ENCODE measurements at places on chromosomes 12 and 14. TPM values are rescaled to one million over a fixed set of nuclear protein-coding genes. Genes with fewer than 3 reads are reported as not detected.

Gene ENDOU
- total RNA-seq = not detected

Gene TRAFD1
- 11.6 TPM for total RNA-seq

Gene NFKBIA
- 116 TPM for total RNA-seq

Gene TAS2R7
- not detected for total RNA-seq

Gene CBLN3
- total RNA-seq = 1.5 TPM

Gene MANSC1
- 8.6 TPM for total RNA-seq

Gene ZNF10
- 4.1 TPM for total RNA-seq

Gene FAM181A
- total RNA-seq = not detected

Gene CERS5
- total RNA-seq = 8.7 TPM

Gene PZP
- total RNA-seq = 13.1 TPM

Gene CDK2
- 14.2 TPM for total RNA-seq

DNA sequence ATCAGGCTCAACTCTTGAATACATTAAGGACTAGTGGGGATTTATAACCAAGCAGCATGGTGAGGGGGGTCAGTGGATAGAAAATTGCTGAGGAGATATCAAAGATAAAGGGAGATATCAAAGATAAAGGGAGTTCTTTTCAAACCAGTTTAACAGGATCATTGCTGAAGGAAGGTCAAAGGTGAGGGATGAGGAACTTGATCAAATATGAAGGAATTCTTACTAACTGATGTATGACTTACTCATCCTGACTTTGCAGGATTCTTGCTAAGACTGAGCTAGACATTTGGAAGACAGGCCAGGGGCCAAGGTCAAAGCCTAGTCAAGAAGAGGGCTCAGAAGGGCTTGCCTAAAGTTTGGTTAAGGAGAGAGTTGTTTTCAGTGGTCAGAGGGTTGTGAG lies 4.8 kb downstream of the ABHD4 start:
- no peak for DNase-seq

GRCh38 chr12:120687578-120688289 lies 785 bp downstream of the MLEC start:
- no peak for DNase-seq

DNA sequence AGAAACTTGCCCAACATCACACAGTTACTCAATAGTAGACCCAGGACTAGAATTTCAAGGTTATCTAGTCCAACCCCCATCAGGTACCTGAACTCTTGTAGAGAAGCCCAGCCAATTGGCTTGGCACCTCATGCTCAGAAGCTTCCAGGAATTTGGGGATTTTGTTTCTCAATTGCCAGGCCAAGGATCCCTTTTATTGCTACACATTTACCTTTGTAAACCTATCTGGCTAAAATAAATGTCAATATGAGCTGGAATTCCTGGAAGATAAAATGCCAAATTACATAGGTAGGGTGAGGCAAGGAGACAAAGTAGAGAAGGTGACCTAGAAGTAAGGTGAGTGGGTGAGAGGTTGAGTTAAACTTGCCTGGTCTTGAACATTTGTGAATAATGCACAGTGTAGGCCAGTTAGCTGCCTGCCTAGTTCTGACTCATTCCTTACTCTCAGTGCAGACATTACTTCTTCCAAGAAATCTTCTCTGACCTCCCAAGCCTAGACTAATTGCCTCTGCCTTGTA lies 36.3 kb downstream of the SDR9C7 start:
- peak; percentile 85 for DNase-seq

DNA sequence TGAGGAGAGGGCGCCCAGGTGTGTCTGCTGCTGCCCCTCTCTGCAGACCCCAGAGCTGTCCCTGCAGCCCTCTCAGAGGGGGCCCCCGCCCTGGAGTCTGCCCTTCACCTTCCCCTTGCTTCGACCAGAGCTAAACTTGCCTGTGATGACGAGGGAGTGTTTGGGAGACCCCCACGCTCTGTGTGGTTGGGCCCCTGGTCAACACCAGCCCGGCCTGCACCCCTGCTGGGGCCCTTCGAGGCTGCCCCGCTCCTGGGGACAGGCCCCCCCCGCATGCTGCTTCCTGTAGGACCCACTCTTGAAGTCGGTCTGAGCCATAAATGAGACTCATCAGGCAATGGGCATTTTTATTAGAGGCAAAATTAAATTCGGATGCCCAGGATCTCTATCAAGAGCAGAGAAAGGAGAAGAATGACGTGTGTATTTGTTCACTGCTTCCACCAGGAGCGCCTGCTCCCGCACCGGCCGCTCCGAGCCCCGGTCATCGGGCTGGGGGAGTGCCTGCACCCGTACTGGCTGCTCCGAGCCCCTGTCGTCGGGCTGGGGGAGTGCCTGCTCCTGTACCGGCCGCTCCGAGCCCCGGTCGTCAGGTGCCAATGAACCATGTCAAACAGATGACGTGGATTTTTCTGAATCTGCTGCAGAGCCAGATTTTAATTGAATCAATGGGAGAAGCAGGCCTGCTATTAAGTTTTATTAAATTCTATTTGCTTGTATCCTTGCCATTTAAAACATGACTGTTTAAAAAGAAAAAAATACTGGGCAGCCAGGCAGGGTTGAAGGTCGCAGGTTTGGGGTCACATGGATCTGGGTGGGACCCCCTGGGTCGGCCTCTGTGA lies 47.7 kb downstream of the NOC4L start:
- no peak for DNase-seq

DNA sequence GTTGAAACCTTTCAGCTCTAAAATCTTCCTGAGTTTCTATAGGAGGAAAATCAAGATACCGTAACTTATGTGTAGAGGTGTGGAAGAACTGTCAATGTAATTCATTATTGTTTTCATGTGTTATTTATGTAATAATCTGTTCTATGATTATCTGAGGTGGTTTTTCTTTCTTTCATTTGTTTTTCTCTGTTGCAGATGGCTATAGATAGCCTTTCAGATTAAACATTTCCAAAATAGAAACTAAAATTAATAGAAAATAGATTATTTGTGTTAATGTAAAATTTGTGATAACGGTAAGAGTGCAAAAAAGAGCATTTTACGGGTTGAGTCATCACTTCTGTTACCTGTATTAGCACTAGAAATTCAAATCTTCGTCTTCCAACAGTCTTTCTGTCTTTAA lies 128.8 kb downstream of the SYNE2 start:
- DNase-seq = no peak

- DNase-seq = no peak
Observed at GRCh38 chr12:32828120-32828519, 68.5 kb downstream of the PKP2 start.

- no peak for DNase-seq
Observed at GRCh38 chr12:88993651-88994050, 358.6 kb downstream of the DUSP6 start.

DNA sequence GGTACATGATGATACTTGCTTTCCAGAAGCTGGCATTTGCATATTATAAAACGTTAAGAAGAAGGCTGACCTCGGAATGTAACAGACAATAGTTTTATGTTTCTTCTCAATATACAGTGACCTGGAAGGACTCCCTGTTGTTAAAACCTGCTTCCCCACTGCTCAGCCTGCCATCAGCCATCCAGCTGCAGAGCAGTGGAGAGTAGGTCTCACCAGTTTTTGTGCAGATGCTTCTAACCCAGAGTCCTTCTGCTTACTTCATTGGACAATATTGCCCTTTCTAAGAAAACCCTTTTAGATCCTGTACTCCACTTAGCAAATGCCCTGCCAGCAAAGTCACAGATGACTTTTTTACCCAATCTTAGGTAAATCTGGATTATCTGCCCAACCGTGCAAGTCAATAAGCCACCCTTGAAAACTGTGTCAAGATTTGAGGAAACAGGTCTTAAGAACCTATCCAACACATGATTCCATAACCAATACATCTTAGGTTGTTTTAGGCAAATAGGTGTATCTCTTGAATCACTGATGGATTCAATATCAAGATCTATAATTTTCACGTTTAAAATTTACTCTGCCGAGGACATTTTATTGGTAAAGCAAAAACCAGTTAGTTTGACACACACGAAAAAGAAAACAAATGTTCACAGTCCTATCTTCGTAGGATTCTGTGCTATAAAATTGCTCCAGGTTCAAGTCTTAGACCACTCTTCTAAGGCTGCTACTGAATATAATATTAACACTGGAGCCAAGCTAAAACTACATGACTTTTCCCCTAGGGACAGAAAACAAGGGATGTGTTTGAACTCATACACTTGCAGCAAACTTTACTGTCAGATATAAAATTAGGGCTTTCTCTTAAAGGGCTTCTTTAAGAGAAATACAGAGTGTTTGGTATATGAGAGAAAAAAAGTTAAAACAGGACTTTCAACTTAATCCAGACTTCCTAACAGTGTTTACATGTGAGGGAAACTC lies 5.7 kb downstream of the PHLDA1 start:
- DNase-seq = no peak

GRCh38 chr14:100304825-100305323 lies 1.4 kb downstream of the SLC25A29 start:
- DNase-seq = no peak

GRCh38 chr14:81453166-81453766 lies 53.1 kb upstream of the STON2 start:
- DNase-seq = peak; percentile 60

DNA sequence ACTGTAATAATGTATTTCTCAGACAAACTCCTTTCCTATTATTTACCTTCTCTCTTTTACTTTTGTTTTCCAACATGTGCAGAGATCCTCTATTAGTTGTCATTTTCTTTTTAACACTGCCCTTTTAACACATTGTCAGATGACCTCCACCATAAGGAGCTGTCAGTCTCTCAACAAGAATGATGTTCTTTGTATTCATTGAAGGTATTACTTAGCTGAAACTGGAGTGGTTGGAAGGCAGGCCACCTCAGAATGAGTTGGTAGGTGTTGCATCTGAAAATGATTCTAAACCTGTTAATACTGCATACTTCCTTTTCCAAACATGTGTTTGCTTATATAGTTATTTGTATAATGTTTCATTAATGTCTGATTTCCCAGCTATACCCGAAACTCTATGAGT lies 16.9 kb downstream of the TMEM117 start:
- no peak for DNase-seq

DNA sequence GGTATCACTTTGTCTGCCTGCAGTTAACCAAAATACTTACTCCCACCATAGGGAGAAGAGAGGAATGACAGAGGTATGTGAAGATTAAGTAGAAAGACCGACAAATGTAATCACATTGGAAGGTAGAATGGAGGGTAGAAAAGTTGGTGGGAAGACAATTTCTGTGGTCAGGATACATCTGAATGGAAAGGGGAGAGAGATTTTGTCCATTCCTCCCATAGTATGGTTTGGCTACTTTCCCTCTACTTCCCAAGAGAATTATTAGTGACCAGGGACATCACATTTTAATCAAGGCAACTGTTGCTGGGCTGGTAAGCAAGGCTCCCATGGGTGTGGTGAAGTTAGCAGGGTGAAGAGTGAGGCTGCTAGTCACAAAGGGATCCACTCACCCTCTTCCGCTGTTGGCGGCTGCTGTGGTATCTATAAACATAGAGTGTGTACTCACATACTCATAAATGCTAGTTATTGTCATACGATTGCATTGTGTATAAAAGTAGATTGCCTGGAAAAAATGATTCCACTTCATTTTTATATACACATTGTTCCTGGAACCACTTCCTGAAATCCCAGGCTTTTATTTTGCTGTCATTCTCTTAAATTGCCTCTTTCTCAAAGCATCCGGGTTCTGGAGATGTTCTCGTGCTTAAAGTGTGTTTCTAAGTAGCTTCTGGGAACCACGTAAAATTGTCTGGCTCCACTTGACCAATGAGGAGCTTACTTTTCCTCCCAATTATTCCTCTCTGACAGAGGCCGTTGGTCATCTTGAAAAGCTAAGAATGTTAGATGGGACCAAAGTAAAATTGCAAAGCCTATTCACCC lies 413.1 kb downstream of the ZFP36L1 start:
- no peak for DNase-seq

GRCh38 chr14:55129428-55130195 lies 560 bp downstream of the LGALS3 start:
- DNase-seq = peak; percentile 71

GRCh38 chr14:87934185-87934584 lies 58.8 kb downstream of the GALC start:
- DNase-seq = no peak

DNA sequence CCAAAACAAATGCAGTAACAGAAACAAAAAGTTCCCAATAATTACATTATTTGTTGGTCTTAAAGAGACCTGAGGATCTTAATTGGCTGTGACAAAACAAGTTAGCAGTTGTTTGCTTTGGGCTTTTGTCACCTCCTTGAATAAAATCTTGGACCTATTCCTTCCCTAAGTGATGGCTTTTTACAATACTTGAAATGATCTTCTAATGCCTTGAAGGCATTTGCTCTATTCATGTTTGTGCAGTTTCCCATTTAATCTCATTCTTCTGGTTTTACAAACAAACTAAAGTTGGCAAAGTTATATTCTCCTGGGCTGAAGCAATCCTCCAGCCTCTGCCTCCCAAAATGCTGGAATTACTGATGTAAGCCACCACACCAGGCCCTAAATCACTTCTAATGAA lies 98.8 kb downstream of the OSBPL8 start:
- no peak for DNase-seq

GRCh38 chr12:24695657-24696329 lies 253.1 kb downstream of the BCAT1 start:
- no peak for DNase-seq

DNA sequence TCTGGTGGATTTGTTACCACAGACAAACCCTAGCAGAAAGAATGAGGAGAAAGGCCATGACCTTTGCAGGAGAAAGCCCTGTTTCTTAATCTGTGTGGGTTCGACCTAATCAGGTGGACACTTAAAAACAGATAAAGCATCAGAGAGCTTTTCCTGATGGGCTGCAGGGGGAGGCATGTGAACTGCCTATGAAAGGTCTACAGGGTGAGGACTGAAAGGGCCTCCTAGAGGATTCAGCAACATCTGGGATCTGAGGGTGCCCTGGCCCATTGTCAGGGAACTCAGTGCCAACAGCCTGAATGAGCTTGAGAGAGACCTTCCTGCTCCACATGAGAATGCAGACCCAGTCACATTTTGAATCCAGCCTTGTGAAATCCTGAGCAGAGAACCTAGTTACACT lies 178.8 kb upstream of the DDHD1 start:
- DNase-seq = no peak

DNA sequence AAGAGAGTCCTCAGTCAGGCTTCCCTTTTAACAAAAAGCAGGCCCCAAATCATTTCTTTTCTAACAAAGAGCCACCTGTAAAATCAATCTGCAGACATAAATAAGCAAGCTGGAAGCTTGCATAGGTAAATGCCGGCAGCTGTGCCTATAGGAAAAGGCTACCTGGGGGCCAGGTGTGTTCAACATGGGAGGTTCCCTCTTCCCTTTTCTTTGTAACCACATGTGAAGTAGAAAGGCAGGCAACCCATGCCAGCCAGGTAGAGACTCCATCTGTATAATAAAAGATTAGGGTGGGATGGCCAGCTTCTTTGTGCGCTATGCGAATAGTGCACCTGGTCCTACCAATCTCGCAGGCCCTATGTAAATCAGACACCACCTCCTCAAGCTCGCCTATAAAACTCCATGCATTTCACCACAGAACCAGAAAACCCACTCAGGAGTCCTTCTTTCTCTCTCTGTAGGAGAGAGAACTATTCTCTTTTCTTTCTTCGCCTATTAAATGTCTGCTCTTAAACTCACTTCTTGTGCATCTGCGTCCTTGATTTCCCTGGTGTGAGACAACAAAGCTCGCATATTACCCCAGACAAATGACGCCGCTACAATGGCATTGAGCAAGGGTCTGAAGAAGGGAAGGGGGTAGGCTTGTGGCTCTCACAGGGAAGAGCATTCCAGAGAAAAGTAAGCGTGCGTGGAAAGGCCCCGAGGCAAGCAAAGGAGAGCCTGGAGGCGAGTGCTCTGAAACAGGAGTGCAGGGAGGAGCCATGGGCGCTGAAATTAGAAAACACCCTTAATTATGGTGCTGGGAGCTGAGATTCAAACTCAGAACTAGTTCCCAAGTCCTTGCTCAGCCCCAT lies 67.2 kb downstream of the TTC9 start:
- no peak for DNase-seq

- DNase-seq = no peak
Observed at GRCh38 chr14:24903337-24903736, 146.6 kb downstream of the STXBP6 start.

- DNase-seq = no peak
Observed at GRCh38 chr12:46438719-46439319, 66.2 kb upstream of the SLC38A2 start.

Measured in right lobe of liver (tissue), 6 donors.